ENCODE measurements at places on chromosomes 3 and 15.

- no peak for DNase-seq
Measured at GRCh38 chr3:192655040-192655439, 72.3 kb downstream of the FGF12 start.

DNA sequence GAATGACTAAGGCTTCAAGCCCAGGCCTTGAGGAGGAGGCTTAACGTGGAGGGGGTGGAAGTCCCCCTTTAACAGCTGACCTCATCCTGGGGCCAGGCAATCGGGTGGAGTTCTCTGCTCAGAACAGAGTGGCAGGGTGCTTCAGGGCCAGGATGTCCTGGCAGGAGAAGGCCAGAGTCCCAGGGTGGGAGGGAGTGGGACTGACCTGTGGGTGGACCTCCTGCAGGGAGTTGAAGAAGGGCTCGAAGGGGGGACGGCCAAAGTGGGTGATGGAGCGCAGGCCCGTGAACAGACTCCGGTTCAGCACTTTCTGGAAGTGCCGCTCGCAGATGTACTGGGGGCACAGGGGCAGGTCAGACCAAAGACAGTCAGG is 19.6 kb downstream of the DUOX2 start:
- DNase-seq = no peak

DNA sequence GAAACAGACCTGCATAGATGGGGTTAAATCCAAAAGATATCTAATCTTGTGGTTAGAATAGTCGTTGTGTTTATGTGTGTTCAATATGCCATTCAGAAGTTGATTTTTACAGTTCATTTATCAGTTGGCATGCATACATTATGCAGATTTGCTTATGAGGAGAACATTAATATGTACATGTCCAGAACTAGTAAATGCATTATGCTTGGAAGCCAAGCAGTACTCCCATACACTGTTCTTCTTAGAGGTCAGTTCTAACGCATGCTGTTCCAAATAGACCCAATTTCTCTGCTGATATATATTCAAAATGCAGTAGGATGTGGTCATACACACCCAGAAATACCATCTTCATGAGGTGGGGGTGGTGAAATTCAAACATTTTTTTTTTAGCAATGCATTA is 956 bp downstream of the FGF12 start:
- no peak for DNase-seq

DNA sequence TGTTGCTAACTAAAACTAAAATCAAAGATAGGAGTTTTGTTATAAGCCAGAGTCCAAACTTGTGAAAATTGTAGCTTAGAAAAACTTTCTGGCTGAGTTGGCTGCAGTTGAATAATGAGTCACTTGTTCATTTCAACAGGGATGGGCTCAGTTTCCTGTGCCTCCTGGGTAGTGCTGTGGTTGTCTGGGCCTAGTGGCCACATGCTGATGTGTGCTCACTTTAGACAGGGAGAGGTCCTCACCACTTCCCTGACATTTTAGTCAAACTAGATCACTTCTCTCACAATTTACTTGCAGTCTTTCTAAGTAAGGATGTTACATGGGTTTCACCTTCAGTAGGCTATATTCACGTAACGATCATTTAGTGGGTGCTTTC is 6.3 kb upstream of the UBE2Q2 start:
- DNase-seq = no peak

GRCh38 chr3:52493232-52494017 is 1.7 kb upstream of the STAB1 start:
- no peak for DNase-seq

GRCh38 chr15:68207176-68207935 is 2.2 kb upstream of the CALML4 start:
- no peak for DNase-seq

- no peak for DNase-seq
Measured at GRCh38 chr3:21642433-21642832, 108.6 kb downstream of the ZNF385D start.

DNA sequence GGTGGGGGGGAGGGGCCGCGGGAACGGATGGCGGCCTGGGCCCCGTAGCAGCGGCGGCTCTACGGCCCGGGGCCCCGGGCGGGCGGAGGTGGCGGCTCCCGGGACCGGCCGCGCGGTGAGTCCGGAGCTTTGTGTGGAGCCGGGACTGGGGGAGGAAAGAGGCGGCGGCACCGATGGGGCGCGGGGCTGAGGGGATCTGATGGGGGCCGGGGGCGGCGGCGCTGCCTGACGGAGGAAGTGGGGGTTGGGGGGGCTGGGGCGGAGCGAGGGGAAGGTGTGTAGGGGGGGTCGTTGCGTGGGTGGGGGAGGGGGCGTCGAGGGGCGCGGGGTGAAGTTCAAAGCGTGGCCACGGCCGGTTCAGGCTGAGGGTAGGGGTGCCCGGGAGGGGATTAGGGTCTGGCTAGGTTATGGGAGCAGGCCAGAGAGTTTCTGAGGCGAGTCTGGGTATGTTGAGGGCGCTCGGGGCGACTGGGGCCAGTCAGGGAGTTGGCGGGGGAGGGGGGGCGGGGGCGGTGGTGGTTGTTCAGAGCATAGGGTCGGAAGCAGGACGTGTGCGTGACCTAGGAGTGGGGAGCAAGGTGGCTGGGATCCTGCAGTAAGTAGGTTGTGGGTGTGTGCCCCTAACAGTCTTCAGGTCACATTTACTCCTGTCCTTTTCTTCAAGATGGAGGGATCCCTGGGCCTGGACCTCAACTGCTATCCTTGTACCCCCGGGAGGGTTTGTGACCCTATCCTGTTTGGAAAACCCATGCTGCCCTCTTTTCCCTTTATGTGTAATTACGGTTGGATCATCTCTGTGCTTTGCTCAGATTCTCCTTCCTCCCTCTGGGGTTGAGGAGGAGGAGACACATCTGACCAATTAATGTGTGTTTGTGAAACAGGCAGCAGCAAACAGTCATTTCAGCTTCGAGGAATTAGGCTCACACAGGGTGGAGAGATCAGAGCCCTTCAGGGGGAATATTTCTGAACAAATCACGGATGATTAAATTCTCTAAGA is 644 bp downstream of the ZNF609 start:
- no peak for DNase-seq

DNA sequence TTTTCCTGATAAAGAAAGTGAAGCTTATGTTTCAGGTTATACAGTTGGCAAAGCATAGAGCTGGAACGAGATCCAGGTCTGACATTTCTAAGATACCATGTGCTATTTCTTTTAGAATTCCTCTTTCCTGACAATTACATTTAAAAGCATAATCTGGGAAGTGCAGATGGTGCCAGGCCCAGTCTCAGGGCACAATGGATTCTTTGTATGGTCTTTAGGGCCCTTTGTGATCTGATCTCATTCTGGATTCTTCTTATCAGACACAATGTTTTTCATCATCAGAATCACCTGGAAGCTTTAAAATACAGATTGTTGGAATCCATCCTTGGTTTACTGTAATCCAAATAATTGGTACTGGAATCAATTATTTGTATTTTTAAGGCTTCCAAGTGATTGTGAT is 18.6 kb upstream of the GLCE start:
- no peak for DNase-seq

GRCh38 chr15:88100181-88100580 is 156.4 kb downstream of the NTRK3 start:
- no peak for DNase-seq

DNA sequence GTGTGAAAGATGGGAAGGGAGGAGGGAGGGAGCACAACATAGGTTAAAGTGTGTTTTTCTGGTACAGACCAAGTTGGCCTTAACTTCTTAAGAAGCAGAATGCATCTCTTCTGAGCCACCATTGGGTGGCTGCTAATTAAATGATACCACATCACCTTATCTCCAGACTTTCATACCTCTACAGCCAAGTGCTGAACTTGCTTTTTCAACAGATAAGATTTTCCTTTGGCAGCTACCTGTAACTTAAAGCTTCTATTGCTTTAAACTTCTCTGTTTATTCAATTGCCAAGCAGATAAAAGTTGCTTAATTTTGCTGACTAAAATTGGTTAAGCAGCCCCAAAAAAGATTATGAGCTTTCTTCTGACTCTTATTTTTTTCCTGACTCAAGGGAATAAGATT is 292.4 kb upstream of the SGO1 start:
- no peak for DNase-seq

DNA sequence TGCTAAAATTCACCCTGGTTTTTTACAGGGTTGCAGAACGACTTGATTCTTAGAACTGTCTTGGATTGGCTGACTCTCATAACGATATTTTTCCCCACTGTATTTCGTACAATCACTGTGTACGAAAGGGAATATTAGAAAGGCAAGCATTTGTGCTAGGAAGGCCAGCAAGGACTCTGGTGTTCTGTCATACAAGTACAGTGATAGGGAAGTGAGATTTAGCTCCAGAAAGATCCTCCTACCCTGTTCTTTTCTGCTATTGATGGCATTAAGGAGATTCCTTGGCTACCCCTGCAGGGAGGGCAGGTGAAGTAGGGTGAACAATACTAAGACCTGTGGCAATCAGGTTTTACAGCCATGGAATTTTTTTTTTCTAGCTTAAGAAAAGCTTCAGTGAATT is 53.8 kb upstream of the SCAANT1 start:
- DNase-seq = no peak

Data from esophagus squamous epithelium (tissue), 5 donors.